ENCODE measurements at places on chromosomes 5 and 9.

DNA sequence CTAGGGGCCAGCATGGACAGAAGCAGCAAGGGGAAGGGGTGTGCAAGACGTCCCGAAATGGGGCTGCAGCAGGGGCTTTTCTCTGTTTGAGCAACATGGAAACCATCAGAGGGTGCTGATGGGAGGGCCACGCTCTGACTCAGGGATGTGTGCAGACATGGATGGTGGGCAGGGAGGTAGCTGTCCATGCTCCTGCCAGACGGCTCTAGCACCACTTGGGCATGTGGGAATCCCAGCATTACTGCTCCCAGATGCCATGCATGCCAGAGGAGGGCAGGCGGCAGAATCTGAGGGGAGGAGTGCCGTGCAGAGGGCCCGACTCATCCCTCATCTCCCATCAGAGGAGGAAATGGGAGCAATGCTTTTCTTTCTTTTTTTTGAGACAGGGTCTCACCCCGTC lies 45.6 kb upstream of the SLC25A51 start:
- ATAC-seq = no peak

GRCh38 chr9:79054500-79054899 lies 517.3 kb upstream of the TLE4 start:
- ATAC-seq = no peak

DNA sequence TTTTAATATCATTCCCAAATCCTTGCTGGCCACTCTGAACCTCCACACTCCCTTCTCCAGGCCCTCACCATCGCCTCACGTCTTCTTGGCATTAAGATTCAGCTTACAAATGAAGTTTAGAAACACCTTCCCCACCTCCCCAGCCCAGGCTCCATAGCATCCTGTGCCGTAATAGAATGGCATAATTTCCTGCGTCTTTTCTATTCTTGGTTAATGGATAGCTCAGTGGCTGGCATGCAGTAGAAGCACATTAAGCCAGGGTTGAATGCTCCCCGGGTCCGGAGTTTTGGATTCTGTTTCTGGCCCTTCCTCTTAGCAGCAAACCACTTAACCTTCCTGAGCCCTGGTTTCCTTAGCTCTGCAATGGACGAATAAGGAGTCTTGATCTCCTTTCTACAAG lies 13.8 kb downstream of the WWC1 start:
- ATAC-seq = no peak

GRCh38 chr5:6831678-6832671 lies 118.7 kb downstream of the TENT4A start:
- ATAC-seq = no peak

DNA sequence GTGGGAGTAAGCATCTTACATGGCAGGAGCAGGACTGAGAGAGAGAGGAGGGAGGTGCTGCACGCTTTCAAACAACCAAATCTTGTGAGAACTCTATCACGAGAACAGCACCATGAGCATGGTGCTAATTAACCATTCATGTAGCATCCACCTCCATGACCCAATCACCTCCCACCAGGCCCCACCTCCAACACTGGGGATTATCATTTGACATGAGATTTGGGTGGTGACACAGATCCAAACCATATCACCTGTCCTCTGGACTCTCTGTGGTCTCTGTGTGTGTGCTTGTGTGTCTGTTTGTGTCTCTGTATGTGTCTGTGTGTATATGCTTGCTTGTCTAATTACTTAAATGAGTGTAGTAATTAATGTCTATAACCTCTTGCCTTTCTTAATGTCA lies 31.1 kb downstream of the SEC61B start:
- ATAC-seq = peak; percentile 63

DNA sequence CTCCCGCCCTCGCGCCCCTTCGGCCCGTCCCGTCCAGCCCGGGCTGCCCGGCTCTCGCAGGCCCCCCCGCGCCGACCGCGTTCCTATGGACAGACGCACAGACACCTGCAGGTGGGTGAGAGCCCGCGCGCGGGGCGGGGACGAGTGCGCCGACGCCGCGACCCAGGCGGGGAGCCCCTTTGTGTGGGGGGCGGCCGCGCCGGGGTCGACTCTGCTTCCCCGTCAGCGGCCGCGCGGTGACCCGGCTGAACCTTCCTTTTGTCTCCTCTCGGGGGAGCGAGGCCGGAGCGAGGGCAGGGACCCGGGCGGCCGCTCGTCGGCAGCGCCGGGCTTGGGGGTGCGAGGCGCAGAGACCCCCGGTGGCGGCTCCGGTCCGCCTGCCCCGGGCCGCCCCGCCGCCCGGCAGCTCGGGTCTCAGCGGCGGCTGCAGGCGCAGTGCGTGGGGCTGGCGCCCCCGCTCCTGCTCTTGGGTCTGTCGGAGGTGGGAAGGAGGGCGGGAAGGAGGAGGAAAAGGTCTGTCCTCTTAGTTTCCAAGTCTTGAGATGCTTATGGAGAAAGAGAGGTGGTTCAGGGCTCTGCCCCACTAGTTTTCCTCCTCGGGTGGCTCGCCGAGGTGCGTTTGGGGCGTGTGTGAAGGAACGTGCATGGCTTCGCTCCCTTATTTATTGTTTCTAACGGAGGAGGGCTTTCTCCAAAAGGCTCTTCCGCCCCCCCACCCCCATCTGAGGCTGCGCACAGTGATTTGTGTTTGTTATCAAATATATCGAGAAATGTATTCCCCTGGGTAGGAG lies 576 bp downstream of the KIAA1958 start:
- peak; percentile 27 for ATAC-seq

- ATAC-seq = no peak
Measured at GRCh38 chr5:114308017-114308416, 53.9 kb upstream of the KCNN2 start.

GRCh38 chr5:55681301-55681700 lies 30.8 kb downstream of the SLC38A9 start:
- no peak for ATAC-seq

- ATAC-seq = no peak
Measured at GRCh38 chr5:137487600-137487999, 11.5 kb downstream of the SPOCK1 start.

DNA sequence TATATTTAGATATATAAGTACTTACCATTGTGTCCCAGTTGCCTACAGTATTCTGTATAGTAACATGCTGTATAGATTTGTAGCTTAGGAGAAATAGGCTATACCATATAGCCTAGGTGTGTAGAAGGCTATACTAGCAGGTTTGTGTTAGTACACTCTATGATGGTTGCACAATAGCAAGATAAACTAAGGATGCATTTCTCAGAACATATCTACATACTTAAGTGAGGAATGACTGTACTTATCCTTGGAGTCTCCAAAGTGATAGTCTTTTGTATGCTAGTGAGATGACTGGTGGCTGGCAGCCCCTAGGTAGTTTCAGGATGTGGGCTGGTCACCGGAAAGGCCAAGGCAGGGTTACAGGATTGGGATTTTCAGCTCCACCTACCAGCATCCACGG lies 208.7 kb downstream of the ARHGEF28 start:
- ATAC-seq = no peak

DNA sequence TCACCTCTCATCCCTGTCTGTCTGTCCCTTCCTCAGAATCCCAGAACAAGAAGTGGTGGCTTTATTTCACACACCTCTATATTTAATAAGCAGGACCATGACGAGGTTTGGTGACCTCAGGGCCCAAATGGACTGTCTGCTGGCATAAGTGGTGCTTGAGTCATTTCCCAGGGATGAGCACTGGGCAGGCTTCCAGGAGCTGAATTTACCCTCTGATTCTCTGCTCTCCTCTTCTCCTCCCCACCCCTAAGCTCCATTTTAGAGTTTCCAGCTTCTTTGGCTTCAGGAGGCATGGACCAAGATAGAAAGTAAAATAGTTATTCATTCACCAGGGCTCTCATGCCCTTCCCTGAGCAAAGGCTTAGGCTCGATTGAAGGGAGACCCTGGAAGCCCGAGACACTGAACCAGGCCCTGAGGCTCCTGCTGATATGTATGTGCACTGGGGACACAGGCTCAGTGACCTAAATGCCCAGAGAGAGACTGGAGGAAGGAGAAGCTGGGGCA lies 69.1 kb downstream of the PPARGC1B start:
- no peak for ATAC-seq

- no peak for ATAC-seq
Measured at GRCh38 chr5:15065091-15065490, 193.5 kb upstream of the ANKH start.

DNA sequence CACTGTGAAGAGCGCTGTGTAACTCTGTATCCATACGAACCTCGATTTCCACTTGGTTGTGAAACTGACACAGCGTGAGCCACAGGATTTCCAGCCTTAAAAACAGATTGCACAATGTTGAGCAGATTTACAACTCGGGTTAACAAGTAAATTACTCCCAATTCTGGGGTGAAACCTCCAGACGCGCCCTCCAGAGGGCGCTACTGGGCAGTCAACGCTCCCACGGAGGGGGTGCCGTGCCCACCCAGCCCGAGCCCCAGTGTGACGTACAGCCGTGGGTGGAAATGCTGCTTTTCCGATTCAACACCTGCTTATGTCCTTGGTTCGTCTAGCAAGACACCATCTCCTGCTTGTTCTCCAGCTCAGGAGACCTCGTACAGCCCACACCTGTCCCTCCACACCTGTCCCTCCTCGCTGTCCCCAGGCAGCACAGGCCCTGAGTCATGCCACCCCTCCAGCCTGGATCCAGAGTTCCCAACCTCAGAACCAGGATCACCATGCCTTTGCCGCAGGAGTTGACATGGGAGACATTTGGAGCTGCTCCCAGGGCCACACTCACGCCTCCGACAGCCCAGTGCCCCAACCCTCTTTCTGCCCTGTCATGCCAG lies 34.4 kb upstream of the SLC6A3 start:
- peak; percentile 30 for ATAC-seq

GRCh38 chr9:4413856-4414255 lies 76.4 kb upstream of the SLC1A1 start:
- no peak for ATAC-seq

GRCh38 chr9:31574006-31574765 lies 810.3 kb upstream of the ACO1 start:
- no peak for ATAC-seq

Data from activated CD4-positive, CD25-positive, alpha-beta regulatory T cell treated with anti-CD3 and anti-CD28 coated beads, Interleukin-2, amount 50 U/mL, for 24 hours (primary cell).